ENCODE measurements at places on chromosomes 1 and 21.

GRCh38 chr1:25990251-25990650, 7.6 kb downstream of the PAFAH2 start:
- no peak for DNase-seq

DNA sequence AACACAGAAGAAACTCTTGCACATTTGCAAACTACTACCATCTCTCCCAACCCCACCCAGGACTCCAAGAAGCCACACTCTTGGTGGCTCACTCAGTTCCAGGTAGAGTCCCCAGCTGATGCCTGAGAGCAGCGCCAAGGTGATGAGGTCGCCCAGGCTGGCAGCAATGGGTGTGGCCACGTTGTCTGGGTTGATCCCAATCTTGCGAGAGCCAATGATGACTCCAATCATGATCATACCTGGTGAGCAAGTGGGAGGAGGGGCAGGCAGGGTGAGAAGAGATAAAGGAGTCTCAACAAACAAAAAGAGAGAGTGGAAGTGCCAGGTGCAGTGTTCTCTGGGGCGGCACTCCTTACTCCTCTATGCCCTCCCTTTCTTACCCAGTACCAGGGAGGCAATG, 14.4 kb downstream of the SLC41A1 start:
- no peak for DNase-seq

- no peak for DNase-seq
Measured at GRCh38 chr1:31959521-31960340, 21.6 kb upstream of the PTP4A2 start.

DNA sequence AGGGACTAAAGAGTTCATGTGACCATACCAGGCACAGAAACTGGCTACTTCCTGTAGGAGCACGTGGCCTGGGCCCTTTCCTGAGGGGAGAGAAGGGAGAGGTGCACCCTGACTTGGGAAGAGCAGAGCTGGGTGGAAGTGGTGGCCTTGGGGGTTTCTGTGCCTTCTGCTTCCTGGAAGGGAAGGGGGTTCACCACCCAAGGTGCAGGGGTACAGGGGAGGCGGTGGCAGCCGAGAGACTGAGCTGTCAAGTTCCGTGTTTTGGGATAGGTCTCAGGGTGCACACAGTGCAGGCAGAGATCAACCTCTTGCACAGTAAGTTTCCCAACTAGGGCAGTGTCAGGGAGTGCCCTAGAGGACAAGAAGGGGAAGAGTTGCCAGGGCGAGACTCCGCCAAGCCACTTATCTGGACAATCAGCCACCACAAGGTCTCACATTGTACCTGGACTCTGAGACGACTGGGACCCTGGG, 10.1 kb downstream of the HECTD3 start:
- DNase-seq: no peak

GRCh38 chr1:114250683-114251572, 97.3 kb upstream of the SYT6 start:
- DNase-seq: no peak

Measured in CD4-positive, alpha-beta T cell treated with Interleukin-6 at 100 ng/mL for 8 hours (primary cell).